Neural progenitor cell (in vitro differentiated cells): ENCODE measurements at places on chromosomes 2 and 18.

DNA sequence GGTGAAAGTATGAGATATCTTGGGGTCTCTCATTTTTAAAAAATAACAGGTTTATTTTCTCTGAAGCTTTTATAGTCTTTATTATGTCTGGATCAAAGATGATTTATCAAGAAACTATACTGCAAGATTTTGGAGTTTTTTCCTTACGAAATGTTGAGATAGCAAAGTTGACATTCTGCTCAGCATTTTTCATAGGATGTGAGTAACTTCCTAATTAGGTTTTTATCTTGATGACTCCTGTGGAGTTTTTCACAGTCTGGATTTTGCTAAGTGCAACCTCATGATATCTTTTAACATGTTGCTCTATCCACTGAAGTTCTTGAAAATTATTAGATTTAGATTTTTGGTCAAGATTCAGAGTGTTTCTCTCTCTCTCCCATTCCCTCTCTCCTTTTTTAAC, 17.8 kb downstream of the TCF7L1 start:
- no peak for DNase-seq

DNA sequence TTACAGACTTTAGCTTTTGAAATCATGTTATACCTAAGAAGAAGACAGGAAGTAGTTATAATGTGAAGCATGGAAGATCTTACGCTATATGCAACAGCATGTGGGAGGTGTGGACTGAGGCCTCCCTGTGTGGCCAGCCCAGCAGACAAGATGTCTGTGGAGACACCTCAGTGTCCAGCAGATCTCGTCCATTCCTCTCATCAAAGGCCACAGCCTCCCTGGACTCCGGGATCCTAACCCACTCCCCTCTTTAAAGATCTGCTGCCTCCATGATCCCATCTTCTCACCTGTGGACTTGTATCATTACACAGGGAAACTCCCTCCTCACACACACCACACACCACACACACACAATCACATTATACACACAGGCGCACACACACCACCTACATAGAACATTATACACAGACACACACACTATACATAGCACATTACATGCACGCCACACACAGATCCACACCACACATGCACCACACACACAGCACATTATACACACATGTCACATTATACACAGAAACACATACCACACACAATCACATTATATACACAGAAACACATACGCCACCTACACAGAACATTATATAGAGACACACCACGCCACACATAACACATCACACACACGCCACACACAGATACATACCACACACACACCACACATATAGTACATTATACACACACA, 89.5 kb downstream of the PXDN start:
- DNase-seq: no peak

- DNase-seq: no peak
Observed at GRCh38 chr2:184402381-184402780, 195.9 kb upstream of the ZNF804A start.

DNA sequence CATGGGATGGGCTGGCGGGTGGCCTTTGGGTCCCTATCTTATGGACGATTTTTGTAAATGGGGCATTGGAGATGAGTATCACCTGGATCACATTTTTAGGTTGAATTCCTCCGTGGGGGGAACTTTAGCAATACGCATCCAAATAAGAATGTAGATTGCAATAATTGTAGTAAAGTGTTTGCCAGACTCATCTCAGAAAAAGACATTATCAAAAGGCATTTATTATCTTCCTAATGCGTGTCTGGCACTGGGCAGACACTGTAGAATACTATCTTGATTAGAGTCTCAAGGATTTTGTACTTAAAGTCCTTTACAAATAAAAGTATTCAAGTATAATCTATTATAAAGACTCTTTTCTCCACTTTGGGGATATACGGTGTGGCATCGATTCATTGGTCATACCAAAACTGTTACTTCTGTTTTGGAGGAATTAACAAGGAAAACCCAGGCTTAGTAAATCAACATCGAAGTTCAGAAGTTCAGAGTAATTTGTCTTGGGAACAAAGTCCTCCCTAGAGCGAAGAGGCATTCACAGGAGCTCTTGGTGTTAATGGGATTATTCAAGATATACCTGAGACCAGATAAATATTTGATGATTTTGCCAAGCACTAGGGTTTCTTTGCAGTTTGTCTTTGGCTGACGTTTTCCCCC, 578 bp upstream of the ACKR3 start:
- DNase-seq: no peak

- no peak for DNase-seq
Observed at GRCh38 chr18:48644029-48644428, 105.2 kb downstream of the CTIF start.

- DNase-seq: no peak
Observed at GRCh38 chr2:191233533-191233932, 11.7 kb upstream of the MYO1B start.

GRCh38 chr18:71831039-71831438, 713.1 kb downstream of the CBLN2 start:
- no peak for DNase-seq

- no peak for DNase-seq
Observed at GRCh38 chr2:209809256-209809655, 37.6 kb downstream of the UNC80 start.

DNA sequence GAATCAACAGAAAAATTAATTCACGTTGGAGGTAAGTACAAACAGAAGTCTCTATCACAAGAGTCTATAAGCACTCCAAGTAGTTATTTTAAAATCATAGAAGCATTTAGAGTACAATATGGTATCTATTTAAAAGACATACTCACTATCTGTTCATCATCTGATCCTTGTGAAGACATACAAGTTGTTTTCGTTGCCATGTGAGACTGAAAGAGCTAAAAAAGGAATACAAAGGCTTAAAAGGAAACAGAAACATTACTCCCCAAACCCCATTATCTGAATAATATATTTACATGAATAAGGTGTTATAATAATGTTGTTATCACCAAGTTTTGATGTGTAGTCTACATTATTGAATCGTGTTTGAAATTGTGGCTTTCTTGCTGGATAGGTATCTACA, 20.9 kb downstream of the SEPTIN10 start:
- no peak for DNase-seq

- no peak for DNase-seq
Observed at GRCh38 chr2:24617424-24617823, 126.4 kb downstream of the NCOA1 start.

GRCh38 chr2:11187731-11188130, 32.5 kb downstream of the SLC66A3 start:
- no peak for DNase-seq

GRCh38 chr2:231399853-231400680, 4.6 kb downstream of the B3GNT7 start:
- no peak for DNase-seq

GRCh38 chr2:1373830-1374229, 39.4 kb upstream of the TPO start:
- DNase-seq: no peak

DNA sequence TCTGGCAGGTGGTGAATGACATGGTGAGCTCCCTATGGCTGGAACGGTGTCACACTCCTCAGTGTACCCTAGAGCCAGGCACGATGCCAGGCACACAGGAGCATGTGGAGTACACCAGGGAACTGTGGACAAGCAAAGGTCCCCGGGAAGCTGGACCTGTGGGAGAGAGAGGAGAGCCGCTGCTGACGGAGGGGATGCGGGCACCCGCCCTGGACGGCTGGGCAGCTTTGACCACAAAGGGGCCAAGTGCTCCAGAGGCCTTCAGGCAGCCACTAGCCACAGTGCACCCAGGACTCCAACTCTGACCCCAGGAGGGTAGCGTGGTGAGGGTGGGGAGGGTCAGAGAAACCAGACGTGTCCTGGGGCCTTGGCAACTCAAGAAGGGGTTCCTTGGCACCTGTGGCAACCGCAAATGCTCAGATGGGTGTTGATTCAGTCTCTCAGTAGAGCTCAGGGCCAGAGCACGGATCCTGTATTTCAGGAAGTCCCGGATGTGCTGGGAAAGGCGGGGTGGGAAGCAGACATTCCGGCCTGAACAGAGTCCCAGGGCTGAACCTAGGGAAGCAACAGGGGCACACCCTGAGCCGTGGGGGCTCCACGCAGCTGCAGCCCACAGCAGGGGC, 2.3 kb upstream of the MAB21L4 start:
- no peak for DNase-seq

GRCh38 chr2:18402831-18403230, 157.6 kb downstream of the RDH14 start:
- no peak for DNase-seq

GRCh38 chr2:152537081-152537651, 180.1 kb downstream of the PRPF40A start:
- DNase-seq: no peak

DNA sequence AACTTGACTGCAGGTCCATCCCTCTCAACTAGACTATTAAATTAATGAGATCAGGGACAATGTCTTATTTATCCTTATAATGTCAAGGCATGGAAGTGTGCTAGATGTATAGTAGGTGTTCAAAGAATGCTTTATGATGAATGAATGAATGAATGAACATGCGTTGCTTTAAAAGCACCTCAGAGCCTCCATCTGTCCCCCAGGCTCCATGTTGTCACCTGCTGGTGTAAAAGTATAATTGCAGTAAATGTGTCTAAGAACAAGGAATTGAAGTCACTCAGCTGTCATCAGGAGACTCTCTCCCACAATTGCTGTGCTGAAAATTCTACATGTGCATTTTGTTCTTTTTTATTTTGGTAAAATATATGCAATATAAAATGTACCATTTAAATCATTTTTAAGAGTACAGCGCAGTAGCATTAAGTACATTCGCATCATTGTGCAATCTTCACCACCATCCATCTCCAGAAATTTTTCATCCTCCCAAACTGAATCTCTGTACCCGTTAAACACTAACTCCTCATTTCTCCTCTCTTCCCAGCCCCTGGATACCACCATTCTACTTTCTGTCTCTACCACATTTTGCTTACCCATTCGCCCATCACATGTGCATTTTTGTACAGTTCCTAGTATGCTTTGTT, 52.6 kb downstream of the GNAL start:
- DNase-seq: peak; percentile 34

DNA sequence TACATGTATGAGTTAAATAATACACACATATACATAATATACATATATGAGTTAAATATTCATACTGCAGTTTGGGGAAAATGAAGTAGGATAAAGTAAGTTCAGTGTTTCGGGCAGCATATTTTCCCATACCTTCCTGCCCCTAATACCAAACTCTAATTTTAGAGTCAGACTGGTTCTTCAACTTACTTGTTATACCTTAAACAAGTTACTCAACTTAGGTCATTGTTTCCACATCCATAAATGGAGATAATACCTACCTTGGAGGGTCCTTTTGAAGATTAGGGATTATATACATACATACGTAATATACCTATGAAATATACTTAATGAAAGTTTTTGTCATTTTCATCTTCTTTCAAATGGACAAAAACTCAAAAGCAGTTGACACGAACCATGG, 8.4 kb downstream of the MEMO1 start:
- no peak for DNase-seq

DNA sequence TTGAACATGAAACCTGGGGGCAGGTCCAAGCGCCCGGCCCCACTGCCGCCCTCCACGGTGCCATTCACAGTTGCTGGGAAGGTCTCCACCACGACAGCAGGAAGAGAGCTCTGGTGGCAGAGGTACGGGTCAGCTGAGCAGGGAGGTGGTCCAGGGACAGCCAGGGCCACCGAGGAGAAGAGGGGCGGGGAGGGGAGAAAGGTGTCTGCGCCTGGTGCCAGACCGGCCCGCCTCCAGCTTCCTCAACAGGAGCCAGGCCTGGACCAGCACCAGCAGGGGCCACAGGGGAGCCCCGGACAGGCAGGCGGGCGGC, 56.2 kb downstream of the BIN1 start:
- DNase-seq: no peak

GRCh38 chr2:121191191-121192170, 93.5 kb downstream of the TFCP2L1 start:
- no peak for DNase-seq

DNA sequence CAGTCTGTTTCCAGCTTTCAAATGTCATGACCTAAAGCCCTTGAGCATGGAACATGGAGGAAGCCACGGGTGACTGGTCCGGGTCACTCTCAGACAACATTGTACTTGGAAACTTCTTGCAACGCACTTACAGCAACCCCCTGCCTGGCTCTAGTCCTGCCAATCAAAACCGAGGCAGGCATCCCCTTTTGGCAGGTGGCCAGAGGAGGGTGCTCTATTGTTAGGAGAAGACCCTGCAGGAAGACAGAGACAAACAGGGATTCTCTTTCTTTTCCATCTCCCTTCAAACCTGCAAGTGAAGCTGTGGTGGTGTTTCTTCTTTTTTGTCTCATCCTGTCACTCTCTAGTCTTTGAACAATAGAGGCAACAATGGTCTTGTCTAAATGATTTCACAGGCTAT, 667.2 kb downstream of the ZEB2 start:
- DNase-seq: peak; percentile 43

GRCh38 chr2:217309056-217309455, 449.2 kb upstream of the TNP1 start:
- no peak for DNase-seq

GRCh38 chr2:203612246-203612645, 77.1 kb upstream of the RAPH1 start:
- no peak for DNase-seq

DNA sequence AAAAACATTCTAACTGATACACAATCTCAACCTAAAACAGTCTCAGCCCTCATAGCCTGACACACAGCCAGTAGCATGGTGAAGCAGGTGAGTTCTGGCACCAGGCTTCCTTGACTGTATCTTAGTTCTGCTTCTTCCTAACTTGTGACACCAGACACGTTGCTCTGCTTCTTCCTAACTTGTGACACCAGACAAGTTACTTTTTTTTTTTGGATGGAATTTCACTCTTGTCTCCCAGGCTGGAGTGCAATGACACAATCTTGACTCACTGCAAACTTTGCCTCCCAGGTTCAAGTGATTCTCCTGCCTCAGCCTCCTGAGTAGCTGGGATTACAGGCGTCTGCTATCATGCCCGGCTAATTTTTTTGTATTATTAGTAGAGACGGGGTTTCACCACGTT, 6.7 kb upstream of the ATG16L1 start:
- DNase-seq: no peak

- no peak for DNase-seq
Observed at GRCh38 chr2:203905656-203906055, 30.9 kb upstream of the ICOS start.

DNA sequence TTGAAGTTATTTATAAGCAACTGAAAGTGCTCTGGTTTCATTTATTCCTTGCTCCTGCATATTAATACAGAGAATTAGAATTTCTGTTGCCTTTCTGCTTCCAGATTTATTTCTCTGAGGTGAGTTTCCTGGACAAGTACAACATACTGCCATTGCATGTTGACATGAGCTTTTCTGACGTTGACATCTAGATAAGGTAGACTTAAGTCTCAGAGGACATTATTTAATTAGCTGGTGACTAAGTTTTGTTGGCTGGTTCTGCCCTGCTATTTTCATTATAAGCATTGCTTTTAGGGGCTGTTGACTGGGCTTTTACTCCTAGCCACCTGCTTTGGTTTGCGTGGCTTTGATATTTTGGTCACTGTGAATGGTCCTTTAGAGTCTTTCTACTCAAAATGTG, 282.9 kb upstream of the SPRED2 start:
- no peak for DNase-seq

- no peak for DNase-seq
Observed at GRCh38 chr18:31510319-31510718, 12.3 kb downstream of the DSG2 start.
